ENCODE measurements at places on chromosomes 5 and 9.

- DNase-seq: peak; percentile 55
These were observed 3.6 kb downstream of the FGF18 start for GRCh38 chr5:171422902-171423663.

DNA sequence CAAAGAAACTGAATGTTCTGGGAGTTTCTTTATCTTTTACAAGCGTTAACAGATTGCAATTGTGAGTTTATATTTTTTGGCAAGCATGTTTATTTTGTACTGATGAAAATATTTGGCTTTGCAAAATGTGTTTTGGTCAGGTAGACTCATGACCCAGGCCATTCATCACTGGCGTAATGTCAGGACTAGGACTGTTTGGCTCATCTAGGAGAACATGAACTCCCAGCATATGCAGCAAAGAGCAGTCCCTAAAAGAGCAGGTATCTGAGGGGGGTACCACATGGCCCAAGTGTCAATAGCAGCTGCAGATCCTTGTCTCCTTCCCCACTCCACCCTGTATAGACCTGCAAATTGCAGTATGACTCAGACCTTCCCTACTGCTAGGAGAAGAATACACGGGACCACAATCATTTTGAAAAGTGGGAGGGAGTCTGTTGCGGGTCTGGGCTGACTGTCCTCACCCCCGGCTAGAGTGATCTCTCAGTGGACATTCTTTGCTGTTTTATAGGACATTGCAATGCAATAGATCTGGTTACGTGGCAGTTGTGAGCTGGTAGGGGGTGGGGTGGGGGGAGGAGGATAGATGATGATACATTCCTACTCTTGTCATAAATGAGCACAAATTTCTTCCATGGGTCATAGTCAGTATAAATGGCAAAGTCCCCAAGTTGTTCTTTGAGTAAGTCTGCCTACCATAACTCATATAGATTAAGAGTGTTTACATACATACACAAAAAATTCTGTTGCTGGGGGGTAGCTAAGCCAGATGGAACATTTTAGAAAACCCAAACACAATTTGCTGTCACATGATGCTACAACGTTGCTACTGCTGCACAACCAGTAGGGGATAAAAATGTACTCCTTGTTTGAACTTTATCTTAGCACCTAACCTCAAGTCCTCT, 20.8 kb upstream of the SNCAIP start:
- DNase-seq: peak; percentile 87

GRCh38 chr5:111954516-111955395, 197.8 kb upstream of the NREP start:
- DNase-seq: no peak

GRCh38 chr5:112681481-112681908, 56.2 kb upstream of the APC start:
- DNase-seq: no peak

DNA sequence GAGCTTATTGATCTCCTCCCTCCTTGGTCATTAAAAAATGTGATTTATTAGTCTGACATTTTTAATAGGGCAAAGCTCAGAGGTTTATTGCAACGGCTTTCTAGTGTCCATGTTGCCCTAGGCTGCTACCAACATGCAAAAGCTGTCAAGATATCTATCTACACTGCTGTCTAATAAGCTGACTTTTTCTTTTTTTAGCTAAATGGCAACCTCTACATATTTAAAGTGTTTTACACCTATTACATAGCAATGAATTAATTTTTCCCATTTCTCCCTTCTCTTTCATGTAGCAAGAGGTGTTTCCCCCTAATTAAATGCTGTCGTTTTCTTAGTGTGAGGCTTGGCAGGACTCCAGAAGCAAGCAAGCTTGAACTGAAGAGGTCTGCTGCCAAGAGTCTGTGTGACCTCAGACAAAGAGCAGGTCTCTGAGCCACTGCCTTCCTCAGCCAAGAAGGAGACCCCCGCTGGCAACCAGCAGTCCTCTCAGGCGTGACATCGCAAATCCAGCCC, 79.4 kb downstream of the GAS1 start:
- DNase-seq: peak; percentile 58
